Activated T-cell treated with anti-CD3 and anti-CD28 coated beads, Interleukin-2, amount 50 U/mL, for 4 hours (primary cell): ENCODE measurements at places on chromosomes 7 and 10.

GRCh38 chr7:92043637-92044036 is 90.6 kb downstream of the CYP51A1 start:
- DNase-seq: no peak

- DNase-seq: no peak
Measured at GRCh38 chr7:35871856-35872255, 71.0 kb downstream of the SEPTIN7 start.

DNA sequence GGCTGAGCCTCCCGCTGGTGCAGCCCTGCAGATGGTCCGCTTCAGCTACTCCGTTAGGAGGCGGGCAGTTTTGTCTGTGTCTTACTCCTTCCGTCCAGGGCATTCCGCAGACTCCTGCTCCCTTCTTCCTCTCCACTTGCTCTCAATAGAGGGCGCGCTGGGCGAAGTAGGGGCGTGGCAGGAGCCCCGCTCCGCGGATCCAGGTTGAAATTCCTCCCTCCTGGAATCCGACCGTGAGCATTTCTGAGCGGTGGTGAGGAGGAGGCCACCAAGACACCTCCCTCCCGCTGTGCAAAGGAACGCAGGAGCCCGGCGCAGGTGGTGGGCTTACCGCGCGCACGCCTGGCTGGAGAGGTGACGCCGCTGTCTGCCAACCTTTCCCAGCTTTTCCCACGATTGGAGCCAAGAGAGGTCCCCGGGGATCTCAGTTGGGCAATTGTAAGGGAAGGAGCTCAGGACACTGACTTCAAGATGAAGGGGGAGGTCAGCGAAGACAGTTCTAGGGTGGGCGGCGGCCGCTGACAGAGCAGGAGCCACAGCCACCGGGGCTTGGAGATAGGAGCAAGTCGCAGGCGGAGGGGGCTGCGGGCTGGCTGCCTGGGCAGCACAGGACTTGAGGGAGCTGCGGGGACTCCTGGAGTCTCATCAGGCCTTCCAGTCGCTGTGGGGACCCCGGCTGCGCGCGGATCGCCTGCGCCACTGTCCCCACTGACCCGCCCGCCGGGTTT is 1011.3 kb downstream of the XPNPEP1 start:
- DNase-seq: no peak

- DNase-seq: no peak
Measured at GRCh38 chr10:60907236-60907635, 36.7 kb downstream of the RHOBTB1 start.

- DNase-seq: no peak
Measured at GRCh38 chr10:116490028-116490662, 55.6 kb upstream of the PNLIP start.

GRCh38 chr10:80648106-80648505 is 110.4 kb downstream of the SH2D4B start:
- no peak for DNase-seq

GRCh38 chr7:20542594-20542993 is 72.9 kb upstream of the ABCB5 start:
- no peak for DNase-seq

- DNase-seq: no peak
Measured at GRCh38 chr10:125795637-125796190, 20.1 kb upstream of the MMP21 start.

DNA sequence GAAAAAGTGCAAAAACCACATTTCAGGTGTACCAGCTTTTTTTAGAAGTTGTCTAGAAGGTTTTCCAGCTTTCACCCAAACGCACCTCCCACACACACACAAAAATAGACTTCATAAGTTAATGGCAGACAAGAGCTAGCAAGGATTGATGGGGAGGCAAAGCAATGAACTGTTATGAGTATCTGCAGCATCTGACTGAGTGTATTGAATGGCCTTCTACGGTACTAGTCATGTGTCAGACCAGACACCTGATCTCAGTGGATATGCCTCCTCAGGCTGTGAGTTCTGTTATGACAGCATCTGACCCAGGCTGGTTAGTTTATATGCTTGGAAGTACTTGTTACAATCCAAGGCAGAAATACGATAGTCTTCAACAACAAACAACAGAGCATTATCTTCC is 406.1 kb upstream of the AUTS2 start:
- DNase-seq: no peak

DNA sequence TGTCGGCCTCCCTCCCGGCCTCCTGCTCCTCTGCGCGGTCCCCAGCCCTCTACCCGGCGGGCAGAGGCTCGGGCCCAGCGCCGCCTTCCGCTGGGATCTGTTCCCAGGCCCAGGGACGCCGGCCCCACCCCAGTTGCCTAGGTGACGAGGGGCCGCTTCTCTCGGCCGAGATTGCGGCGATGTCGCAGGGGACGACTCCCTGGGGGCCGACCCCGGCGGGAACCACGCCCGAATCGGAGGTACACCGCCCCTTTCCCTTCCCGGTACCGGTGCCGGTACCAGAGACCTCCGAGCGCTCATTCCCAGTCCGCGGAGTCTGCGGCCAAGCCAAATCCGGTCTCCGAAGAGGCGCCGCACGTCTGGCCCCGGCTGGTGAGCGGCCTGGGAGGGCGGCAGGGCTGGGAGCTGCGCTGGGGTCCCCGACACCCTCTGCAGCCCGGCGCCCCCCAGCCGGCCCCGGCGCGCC is at the start of gene CABCOCO1:
TSS of gene CABCOCO1 (plus strand) at position 136 of the 466 bp plus-strand sequence. CDS start at position 180, 44 bp downstream.
- no peak for DNase-seq
